ENCODE measurements at places on chromosomes 16 and 17.

DNA sequence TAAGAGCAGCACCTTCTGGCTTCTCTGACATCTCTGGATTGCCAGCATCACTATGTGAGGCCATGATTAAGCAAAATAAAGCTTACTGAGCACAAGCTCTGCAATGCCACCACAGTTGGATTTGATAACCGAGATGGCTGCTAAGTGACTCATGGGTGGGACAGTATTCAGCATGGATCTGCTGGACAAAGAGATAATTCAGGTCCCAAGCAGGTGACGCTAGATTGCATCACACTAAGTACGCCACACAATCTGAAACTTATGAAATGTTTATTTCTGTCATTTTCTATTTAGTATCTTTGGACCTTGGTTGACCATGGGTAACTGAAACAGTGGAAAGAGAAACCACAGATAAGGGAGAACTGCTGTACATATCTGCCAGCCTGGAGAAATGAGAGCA, 27.4 kb downstream of the CDRT15 start:
- no peak for DNase-seq

- no peak for DNase-seq
Observed at GRCh38 chr16:83932304-83932703, 20.7 kb upstream of the OSGIN1 start.

DNA sequence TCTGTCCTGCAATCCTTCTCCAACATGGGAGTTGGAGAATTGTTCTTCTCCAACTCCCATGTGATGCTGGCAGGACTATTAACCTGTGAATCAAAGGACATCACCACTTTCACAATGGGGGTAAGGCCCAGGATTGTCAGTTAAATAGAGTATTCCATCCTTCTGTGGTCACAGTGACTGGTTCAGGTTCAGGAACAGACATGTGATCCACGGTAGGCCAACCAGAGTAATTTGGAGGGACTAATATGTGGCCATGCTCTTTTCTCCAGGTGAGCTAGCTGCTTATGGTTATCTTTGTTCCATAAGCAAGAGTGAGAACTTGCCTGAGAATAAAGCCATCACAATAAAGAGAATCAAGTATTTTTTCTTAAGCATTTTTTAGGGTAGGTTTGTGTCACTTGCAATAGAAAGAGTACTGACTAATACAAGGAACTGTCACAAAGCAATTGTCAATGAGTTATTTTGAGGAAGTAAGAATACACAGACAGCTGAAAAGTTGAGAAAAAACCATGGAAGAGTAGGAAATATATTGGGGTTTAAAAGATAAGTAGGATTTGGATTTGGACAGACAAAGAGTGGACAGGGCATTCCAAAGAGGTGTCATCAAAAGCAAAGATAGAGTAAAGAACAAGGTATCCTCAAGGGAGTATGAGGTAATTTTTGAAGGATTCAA, 63.4 kb downstream of the BRIP1 start:
- DNase-seq = no peak

DNA sequence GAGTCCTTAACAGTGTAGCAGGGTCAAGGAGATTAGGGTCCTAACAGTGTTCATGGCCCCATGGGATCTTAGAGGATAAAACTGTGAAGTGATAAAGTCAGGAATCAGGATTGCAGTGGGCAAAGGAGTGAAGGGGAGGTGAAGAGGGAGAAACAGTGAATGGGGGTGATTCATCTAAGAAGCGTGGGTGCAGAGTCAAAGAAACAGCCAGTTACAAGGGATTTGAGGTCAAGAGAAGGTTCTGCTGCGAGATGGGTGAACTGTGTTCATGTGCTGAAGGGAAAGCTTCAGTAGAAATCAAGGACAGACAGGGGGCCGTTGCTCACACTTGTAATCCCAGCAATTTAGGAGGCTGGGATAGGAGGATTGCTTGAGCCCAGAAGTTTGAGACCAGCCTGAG, 5.9 kb downstream of the GTF3C1 start:
- no peak for DNase-seq

DNA sequence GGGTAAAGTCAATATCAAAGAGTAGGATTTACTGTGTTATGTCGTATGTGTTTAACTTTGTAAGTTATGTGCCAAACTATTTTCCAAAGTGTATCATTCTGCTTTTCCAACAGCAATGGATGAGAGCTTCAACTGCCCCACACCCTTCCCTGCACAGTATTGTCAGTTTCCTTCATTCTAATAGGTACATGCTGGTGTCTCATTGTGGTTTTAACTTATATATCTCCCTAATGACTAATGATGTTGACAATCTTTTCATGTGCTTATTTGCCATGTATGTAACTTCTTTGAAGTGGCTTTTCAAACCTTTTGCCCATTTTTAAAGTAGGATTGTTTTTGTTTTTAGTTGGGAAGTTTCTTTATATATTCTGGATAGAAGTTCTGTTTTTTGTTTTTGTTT, 3.8 kb downstream of the DDX19B start:
- DNase-seq = no peak

DNA sequence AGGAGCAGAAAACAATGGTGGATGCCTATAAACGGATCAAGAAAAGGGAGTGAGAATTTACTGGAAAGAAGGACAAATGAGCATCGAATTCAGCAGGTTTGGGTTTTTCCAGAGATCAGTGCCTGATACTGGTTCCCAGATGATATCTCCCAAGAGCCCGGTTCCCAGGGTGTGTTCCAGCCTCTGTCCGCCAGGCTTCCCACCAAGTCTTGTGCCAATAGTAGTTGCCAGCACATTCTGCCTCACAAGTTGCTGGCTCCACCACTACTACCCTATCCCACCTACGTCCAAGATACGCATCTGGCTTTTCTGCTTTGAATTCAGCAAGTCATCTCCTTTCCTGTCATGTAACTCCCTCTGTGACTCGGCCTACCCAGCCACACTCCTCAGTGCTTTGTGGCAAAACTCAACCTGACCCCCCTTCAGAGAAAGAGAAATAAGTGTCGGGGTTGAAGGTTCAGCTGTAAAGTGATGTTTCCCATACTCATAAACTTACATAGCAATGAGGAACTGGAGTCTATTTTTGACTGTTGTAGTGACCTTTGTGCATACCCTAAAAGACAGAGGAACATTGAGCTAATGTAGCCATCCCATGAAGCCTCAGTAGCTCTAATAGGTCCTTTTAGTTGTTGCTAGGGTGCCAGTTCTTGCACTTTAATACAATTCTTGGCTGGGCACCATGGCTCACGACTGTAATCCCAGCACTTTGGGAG, 277.0 kb downstream of the IRX3 start:
- peak; percentile 25 for DNase-seq

- DNase-seq = no peak
Observed at GRCh38 chr17:2191785-2192184, 111.8 kb downstream of the SMG6 start.

DNA sequence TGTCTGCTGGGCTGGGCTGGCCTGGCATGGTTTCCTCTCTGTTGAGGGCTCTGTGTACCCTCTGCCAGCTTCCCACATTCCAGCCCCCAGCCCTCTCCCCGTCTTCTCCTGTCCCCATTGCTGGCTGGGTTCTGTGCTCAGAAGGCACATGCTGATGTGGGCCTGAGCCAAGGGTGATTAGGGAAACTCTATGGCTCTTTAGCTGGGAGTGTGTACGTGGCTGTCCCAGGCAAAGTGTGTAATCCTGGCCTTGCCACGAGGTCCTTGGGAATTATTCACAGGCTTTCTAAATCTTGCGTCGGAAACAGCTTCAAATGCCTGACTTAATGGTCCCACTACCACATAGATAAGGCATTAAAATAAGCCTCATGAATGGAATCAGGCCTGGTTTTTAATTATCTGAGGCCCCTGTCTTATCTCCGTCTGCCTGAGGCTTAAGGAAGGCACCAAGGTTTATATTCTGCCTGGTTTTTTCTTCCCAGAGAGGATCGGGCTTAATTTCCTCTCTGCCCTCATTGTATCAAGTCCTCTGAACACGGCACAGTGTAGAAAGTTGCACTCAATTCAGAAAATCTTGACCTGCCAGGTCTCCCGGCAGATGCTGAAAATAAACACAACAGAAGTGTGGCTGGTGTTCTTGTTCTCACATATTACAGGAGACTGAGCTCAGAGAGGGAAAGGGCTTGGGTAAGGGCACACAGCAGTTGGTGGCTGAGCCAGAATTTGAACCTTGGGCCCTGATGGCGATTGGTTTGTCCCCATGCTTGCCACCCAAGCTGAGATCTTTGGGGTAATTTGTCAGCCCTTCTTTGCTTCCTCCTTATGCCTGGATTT, 52.9 kb upstream of the LGALS9 start:
- no peak for DNase-seq

- no peak for DNase-seq
Observed at GRCh38 chr16:16008666-16009065, 59.2 kb downstream of the ABCC1 start.

GRCh38 chr16:87581857-87582215, 20.5 kb upstream of the JPH3 start:
- DNase-seq = peak; percentile 78

- no peak for DNase-seq
Observed at GRCh38 chr17:64230791-64231408, 32.2 kb downstream of the TEX2 start.

DNA sequence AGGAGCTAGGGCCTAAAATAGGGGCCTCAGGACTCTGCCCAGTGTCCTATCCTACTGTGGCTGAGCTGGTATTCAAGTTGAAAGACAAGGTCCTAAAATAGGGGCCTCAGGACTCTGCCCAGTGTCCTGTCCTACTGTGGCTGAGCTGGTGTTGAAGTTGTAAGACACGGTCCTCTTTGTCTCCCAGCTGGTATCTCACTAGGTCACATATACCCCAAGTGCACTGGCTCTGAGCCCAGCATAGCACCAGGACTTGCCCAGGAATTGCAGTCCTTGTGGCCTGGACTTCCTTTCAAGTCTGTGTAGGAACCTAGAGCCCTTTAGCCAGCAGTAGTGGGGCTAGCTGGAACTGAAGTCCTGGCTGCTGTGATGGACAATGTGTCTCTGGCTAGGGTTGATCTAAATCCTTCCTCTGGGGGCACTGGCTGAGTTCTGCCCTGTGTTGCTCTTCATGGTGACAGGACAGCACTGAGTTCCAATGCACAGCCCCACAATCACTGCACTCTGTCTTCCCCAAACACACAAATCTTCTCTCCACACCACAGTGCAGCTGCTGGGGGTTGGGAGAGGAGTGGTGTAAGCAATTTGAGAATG, 260.5 kb downstream of the HAPSTR1 start:
- DNase-seq = no peak

- DNase-seq = no peak
Observed at GRCh38 chr17:41254861-41255260, 323 bp upstream of the KRTAP9-9 start.

- no peak for DNase-seq
Observed at GRCh38 chr17:27956601-27957445, 63.7 kb upstream of the LYRM9 start.

- DNase-seq = no peak
Observed at GRCh38 chr16:88458039-88458772, 5.1 kb downstream of the ZFPM1 start.

GRCh38 chr17:45131616-45132319, 547 bp downstream of the PLCD3 start:
- DNase-seq = peak; percentile 63

DNA sequence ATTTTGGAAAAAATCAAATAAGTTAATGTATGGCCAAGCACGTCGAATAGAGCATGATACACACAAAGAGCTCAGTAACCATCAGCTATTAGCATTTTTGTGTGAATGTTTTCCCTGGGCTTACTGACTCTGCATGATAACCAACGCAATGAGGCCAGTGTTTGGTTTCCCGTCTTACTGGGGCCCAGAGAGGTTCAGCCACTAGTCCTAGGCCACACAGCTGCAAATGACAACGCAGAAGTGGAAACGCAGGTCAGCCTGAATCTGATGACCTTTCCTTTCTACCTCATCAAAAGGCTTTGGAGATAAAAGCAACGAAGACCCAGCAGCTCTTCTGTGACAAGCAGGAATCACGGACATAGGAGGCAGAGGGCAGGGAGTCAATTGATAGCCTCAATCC, 7.2 kb upstream of the CACNG4 start:
- DNase-seq = no peak

DNA sequence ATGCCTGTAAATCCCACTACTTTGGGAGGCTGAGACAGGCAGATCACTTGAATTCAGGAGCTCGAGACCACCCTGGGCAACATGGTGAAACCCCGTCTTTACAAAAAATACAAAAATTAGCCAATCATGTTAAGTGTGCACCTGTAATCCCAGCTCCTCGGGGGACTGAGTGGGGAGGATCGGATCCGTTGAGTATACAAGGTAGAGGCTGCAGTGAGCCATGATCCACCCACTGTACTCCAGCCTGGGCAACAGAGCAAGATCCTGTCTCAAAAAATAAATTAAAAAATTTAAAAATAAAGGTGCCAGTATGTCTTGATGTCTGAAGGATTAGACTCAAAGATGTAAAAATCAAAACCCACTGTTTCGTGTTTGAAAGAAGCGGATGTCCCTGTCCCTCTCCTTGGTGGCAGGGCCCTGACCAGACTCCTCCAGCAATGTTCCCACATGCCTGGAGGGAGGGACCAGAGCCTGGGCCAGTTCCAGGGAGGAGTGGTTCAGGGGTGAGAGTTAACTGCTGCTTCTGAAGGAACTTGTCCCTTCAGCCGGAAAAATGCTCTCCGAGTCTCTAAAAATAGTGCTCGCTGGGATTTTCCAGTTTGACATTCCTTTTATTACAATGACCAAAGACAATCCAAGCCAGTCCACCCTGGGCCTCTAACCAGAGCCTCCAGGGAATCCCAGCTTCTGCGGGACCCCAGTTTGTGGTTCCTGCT, 9.4 kb upstream of the CMTM4 start:
- DNase-seq = no peak

DNA sequence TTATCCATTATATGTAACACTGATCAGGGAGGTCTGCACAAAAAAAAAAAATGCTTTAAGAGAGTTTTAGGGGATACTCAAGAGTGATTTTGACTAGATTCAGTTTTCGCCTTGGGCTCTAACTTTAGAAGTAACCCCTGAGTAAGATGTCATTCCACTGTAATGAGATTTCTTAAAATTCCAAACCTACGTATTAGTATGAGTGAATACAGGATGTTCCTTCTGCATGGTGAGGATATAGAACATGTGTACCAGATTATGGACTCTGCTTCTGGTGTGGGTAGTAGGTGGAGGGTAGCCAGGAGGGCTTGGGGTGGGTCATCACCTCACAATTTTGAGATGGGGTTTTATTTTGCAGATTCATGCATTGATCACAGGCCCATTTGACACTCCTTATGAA, 4.3 kb downstream of the UBE2Z start:
- DNase-seq = no peak
